ENCODE measurements at places on chromosomes 4 and X. TPM values are rescaled to one million over a fixed set of nuclear protein-coding genes. Genes with fewer than 3 reads are reported as not detected.

Gene PPP1R3F
- total RNA-seq = 12.7 TPM

- DNase-seq = no peak
Observed at GRCh38 chr4:83178029-83178428, 63.5 kb upstream of the PLAC8 start.

Gene MAGIX
- 0.91 TPM for total RNA-seq

Gene MAGEA8
- not detected for total RNA-seq

Gene FABP2
- 0.11 TPM for total RNA-seq

- no peak for DNase-seq
Observed at GRCh38 chrX:118212817-118213183, 96.2 kb upstream of the KLHL13 start.

GRCh38 chr4:164937576-164938270 lies 39.7 kb downstream of the TRIM61 start:
- DNase-seq = no peak

GRCh38 chr4:148239494-148239985 lies 202.7 kb downstream of the NR3C2 start:
- no peak for DNase-seq

- no peak for DNase-seq
Observed at GRCh38 chr4:43763029-43763610, 685.5 kb downstream of the KCTD8 start.

DNA sequence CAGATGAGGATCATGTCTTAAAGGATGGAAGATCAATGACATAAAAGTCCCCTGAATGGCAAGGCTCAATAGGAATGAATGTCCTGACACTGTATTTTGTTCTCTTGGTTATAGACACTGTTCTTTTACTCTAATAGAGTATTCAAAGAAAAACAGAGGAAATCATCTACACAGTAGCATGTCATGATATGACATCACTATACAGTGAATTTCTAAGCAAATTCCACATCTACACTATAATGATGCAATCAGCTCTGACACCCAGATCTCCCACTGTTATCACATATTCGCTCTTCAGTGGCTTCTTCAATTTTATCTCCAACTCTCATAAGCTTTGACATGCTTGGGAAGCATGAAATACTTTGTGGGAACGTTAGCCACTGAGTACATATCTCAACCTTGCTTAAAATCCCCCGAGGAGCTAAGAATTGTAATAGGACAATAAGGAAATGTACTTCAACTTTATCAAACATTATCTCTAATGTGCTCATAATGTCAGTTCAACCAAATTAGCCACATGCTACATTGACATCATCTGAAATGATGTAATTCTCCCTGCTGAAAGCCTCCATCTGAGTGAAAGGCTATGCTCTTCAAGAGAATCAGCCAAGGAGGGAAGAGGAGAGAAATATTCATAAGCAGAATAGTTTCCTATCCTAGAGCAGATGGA lies 139.6 kb upstream of the PTCHD1 start:
- no peak for DNase-seq

- no peak for DNase-seq
Observed at GRCh38 chrX:40132751-40133150, 35.0 kb upstream of the BCOR start.

Gene TRO
- total RNA-seq = 3.9 TPM

DNA sequence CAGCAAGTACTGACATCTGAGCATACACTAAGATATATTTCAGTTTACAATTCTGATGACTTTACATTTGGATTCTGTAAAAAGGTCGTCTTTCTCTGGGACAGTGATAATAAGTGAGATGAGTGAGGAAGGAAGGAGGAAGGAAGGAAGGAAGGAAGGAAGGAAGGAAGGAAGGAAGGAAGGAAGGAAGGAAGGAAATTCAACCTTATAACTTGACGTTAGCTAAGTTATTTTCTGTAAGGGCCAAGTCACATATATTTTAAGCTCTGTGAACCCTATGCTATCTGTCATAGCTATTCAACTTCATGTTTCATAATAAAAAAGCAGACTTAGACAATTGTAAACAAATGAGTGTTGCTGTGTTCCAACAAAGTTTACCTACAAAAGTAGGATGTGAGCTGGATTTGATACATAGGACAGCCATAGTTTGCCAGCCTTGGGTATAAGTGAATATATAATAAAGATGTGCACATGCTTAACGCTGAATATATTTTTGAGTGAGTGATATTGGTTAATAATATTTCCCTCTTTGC lies 753.0 kb upstream of the NDST4 start:
- no peak for DNase-seq

Data from activated naive CD8-positive, alpha-beta T cell treated with anti-CD3 and anti-CD28 coated beads, Interleukin-2, amount 10 ng/mL, durations not matched to agents 7 days and 5 days (primary cell).